ENCODE measurements at places on chromosomes 7 and 10.

DNA sequence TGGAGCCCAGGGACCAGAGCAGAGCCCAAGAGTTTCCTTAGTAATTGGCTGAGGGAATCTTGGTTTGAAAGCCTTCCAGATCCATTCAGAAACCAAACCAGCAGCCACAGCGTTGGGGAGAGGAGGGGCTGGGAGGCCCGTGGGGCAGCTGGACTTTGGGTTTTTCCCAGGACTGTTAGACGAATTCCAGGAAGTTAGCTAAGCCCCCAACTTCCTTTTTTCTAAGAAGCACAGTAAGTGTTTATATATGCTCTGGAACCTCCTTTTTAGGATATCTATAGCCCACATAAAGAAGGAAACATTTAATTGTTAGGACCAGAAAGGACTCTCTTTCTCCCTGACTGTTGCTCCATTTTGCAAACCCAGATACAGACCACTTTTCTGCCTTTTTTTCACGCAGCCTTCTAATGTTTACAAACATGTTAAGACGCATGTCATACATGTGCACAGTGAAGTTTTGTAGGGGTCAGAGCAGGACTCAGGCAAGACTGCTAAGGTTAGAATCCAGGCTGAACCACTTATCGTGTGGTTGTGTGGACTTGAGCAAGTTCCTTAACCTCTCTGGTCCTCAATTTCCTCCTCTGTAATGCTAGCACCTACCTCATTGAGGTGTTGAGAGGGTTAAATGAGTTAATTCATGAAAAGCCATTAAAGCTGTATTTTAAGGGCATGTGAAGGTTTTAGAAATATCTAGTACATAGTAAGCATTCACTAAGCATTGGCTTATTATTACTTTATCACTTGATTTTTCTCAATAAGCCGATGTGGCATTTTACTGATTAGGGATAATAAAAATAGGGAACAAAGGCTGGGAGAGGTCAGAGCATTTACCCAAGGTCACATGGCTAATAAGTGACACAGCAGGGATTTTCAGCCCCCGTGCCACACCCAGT, 42.4 kb downstream of the TBATA start:
- no peak for DNase-seq

DNA sequence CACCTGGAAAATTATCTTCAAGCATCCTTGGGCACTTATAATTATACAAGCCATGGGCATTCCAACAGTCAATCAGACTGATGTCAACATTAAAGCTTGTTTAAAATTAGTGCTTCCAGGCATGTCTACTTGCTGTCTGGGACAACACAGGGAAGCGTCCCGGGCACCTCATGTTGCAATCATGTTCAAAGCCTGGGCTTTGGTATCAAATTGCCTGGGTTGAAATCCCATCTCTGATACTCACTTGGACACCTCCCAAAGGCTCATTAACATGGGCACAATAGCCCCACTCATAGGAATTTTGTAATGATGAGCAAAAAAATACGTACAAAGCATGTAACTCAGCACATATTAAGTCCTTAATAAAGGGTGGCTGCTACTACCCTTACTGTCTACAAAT, 14.4 kb downstream of the AIFM2 start:
- no peak for DNase-seq

GRCh38 chr7:84454174-84454959, 259.8 kb upstream of the SEMA3A start:
- DNase-seq, result no peak

DNA sequence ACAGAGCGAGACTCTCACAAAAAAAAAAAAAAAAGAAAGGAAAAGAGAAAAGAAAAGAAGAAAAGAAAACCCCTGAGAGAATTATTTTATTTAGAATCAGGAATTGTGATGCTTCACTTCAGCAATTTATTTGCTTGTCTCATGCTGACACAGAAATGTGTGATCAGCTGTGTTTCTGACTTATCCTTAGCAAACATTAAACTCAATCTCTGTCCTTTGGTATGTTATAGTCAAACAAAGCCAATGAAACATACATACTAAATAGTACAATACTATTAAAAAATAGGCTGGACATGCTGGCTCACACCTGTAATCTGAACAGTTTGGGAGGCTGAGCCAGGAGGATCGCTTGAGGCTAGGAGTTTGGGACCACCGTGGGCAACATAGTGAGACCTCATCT, 733.0 kb upstream of the FZD8 start:
- no peak for DNase-seq

DNA sequence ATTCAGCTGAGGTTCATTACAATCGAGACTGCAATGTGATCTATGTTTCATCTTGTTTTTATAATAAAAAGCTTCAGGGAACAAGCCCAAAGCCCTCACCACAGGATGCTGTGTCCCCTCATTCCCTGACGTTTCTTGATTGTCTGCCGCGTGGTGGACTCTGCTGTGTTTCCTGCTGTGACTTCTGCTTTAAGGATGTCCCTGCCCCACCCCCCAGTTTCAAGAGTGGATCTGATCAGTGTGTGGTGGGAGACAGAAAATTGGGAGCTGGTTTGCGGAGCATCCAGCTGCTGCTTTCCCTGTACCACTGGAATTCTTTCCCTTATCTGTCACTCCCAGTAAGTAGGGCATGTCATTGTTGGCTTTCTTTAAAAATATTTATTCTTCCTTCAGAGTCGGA, 86.2 kb downstream of the CREM start:
- no peak for DNase-seq

GRCh38 chr7:50331564-50332208, 27.2 kb downstream of the IKZF1 start:
- DNase-seq, result no peak
